ENCODE measurements at places on chromosomes 4 and X.

GRCh38 chr4:21915761-21916160 is 32.8 kb downstream of the KCNIP4 start:
- no peak for DNase-seq

- DNase-seq: no peak
Observed at GRCh38 chrX:13093529-13094140, 49.2 kb upstream of the FAM9C start.

DNA sequence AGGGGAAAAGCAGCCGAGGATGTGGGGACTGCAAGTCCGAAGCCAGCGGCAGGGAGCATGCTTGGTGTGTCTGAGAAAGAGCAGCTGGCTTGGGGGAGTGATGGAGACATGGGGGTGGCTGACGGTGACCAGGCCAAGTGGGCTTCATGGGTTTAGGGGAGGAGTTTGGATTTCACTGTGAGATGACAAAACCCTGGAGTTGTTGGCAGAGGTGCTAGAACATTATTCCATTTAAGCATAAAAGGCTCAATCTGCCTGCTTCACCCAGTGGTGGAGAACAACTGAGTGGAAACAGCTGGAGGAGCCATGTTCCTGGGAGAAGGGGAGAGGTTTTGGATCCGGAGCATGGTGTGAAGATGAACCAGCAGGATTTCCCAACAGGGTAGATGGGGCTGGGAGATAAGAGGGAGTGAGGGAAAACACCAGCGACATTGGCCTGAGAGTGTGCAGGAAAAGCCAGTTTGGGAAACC is 318.0 kb upstream of the TAPT1 start:
- no peak for DNase-seq

- DNase-seq: no peak
Observed at GRCh38 chr4:146488495-146489174, 33.1 kb downstream of the SLC10A7 start.

DNA sequence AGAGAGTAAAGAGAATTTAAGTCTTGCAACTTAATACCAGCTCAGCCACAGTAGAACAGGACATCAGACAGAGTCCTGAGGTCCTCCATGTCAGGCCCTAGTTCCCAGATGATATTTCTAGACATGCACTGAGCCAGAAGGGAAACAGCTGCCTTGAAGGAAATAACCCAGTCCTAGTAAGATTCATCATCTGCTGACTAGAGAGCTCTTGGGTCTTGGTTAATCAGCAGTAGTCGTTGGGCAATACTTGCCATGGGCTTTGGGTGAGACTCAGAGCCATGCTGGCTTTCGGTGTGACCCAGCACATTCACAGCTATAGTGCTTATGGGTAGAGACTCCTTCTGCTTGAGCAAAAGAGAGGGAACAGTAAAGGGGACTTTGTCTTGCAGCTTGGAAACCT is 379.1 kb downstream of the AR start:
- no peak for DNase-seq

GRCh38 chrX:70979136-70979762 is 48.4 kb upstream of the SLC7A3 start:
- no peak for DNase-seq

DNA sequence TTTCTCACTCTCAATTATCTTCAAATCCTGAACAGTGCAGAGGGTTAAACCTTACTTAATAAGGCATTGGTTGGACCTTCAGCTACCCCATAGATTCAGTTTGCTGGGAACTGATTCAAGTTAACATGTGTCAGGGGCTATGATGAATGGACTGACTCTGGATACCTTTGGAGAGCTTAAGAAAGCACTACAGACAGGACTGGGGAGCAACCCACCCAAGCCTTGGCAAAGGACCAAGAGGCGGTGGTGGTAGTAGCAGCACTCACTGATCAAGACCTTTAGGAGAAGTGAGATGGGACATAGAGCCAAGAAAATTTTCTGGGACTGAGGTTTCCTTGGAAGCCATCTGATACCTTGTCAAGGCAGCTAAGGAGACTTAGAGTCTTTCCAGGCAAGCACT is 43.0 kb upstream of the TAPT1 start:
- DNase-seq: no peak

GRCh38 chrX:16552546-16552945 is 97.4 kb upstream of the S100G start:
- no peak for DNase-seq

DNA sequence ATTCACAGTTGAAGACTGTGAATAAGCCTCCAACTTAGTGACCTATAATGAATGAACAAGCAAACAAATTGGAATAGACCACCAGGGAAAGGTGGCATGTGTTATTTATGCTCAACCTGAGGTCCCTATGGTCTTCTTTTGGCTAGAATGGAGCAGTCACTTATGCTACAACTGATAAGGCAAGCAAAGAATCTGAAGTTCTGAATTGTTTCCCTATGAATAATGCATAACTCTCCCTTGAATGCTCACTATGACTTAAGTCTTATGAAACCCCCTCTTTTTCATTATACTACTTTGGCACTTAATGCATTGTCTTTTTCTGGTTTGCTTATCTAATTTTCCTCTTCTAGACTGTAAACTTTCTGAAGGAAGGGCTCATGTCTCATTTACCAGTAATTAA is 2.6 kb downstream of the GIMD1 start:
- no peak for DNase-seq

GRCh38 chr4:186954509-186954908 is 230.9 kb upstream of the FAT1 start:
- DNase-seq: no peak

All from thoracic aorta (tissue), 2 donors.